GM20000 (cell line): ENCODE measurements at places on chromosomes 6 and 20.

DNA sequence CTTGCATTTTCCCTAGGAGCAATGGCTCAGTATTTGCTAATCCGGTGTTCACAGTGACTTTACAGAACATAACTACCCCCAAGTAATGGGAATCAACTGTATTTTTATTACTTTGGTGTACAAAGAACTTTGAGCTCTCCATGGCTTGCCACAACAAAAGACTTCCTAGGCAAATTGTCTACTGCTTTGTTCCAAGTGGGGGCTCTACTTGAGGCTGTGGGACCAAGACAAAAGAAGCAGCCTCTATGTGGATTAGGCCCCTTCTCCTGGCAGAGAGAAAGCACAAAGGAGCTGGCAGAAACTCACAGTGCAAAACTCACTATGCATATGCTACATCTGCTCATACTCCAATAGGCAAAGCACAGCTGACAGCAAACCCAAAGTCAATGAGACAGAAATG, 853 bp downstream of the WFDC8 start:
- no peak for DNase-seq

DNA sequence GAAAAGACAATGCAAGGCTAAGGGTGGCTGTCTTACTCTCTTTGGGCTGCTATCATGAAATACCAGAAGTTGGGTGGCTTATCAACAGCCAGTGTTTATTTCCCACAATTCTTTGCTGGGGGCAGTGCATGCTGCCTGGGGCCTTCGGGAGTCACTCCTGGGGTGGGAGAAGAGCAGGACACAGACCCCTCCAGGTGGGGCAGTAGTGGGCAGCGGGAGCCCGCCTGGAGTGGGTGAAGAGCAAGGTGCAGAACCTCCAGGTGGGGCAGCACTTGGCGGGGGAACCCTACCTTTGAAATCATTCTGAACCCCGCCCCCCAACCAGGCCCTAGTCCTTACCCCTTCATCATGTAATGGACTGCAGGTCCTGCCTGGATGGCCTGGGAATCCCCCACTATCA, 69.6 kb upstream of the THBS2 start:
- no peak for DNase-seq

GRCh38 chr20:13256606-13257005, 35.5 kb downstream of the ISM1 start:
- no peak for DNase-seq

- DNase-seq, result peak; percentile 32
These were observed 658.8 kb downstream of the PTPRT start for GRCh38 chr20:42530855-42531448.

- no peak for DNase-seq
These were observed 36.4 kb upstream of the GCLC start for GRCh38 chr6:53581173-53581773.

GRCh38 chr6:7101290-7101689, 6.5 kb upstream of the RREB1 start:
- DNase-seq, result no peak

DNA sequence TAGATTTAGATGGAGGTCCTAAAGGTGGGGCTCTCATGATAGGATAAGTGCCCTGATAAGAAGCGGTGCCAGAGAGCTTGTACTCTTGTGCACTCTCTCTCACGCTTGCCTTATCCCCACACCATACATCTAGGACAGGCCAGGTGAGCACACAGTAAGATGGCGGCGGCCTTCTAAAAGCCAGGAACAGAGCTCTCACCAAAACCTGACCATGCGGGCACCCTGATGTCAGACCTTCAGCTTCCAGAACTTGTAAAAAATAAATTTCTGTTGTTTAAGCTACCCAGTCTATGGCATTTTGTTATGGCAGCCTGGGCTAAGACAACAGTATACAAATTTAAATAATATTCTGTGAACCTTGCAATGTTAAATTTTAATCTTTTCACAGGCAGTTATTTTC, 40.8 kb upstream of the CALHM6 start:
- DNase-seq, result no peak

DNA sequence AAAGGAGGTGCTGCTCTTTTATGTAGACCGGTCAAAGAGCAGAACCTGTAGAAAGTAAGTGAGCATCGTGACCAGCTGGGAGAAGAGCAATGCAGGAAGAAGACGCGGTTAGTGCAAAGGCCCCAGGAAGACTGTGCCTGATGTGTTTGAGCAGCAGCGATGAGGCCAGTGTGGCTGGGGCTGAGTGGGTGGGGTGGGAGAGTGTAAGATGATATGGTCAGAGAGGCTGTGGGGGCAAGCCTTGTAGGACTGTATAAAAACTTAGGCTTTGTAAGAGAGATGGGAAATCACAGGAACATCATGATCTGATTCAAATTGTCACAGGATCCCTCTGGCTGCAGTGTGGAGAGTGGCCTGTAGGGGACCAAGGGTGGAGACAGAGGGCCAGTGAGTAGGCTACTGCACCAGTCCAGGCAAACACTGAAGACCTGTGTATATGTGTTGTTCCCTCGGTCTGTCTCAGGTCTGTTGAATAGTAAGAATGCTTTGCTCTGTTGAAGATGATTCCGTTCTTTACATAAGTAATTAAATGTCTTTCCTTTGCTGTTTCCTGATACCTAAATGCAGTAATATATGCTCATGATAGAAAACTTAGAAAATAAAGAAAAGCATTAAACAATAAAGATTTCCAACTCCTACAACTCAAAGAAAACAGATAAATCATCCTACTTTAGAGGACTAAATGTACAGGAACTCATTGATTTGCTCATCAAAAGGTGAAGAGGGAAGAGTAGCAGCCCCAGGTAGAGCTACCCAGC, 23.6 kb upstream of the WFDC2 start:
- peak; percentile 52 for DNase-seq

DNA sequence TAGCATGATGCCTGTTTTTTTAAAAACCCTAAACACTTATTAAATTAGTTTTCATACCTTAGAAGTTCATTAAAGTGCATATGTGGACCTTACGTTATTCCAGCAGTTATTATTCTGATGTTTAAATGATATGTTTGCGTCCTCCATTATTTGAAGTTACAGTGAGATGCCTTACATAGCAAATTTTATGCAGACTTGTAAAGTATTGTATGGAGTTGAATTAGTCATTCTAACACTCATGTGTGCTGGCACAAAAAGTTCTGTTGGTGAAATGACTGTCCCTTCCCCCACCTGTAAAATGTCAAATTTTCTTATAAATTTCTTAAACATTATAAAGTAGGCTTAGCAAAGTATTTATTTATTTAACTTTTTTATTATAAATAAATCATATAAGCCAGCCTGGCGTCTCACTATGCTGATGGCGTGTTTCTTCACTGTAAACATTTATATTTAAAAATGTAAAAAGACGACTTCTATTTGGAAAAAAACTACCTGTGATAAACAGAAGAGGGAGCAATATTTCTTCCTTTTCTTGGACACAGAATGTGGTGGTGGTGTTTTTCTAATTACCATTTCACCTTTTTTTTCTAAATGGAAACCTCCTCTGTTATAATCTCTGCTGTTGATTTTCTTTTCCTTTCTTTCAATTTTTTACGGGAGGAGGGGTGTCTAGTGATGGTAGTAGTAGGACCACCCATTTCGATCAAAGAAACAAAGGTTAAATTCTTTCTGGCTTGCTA, 155.4 kb downstream of the RFPL4B start:
- DNase-seq, result no peak

DNA sequence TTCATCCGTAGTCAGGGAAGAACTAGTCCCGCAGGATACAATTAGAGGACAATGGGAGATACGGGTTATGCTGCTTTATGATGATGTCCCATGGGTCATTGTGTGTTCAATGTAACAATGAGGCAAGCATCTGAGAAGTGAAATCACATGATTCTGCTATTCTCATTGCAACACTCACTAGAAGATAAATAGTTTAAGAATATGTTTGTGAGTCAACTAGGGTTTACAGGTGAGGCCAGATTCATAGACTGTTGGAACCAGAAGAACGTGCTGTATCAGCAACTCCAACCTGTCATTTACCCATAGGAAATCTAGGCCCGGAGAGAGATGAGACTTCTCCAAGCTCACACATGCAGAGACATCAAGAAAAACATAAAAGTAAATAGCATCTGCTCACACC, 80.8 kb downstream of the SCML4 start:
- DNase-seq, result no peak
